ENCODE measurements at places on chromosomes 3 and 15.

- no peak for DNase-seq
Measured at GRCh38 chr15:32889214-32889613, 171.4 kb downstream of the GREM1 start.

GRCh38 chr15:100174904-100175275 is 166.9 kb downstream of the ADAMTS17 start:
- DNase-seq, result no peak

DNA sequence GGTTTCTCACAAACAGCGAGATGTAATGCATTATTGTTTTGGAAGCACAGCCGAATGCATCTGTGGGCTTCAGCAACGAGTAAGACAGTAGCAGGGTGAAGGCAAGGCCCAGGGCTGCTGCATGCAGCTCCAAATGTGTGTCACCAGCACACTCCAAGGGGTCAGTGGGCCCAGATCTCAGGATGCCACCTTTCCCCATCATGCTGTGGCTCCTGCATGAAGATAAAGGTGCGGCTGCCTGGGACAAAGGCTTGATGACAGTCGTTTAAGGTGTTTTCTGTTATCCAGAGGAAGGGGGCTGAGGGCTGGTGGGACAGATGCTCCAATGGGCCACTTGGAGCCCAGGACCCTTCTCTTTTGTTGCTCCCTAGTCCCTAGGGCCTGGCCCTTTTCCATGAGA is 13.2 kb downstream of the C3orf22 start:
- no peak for DNase-seq

DNA sequence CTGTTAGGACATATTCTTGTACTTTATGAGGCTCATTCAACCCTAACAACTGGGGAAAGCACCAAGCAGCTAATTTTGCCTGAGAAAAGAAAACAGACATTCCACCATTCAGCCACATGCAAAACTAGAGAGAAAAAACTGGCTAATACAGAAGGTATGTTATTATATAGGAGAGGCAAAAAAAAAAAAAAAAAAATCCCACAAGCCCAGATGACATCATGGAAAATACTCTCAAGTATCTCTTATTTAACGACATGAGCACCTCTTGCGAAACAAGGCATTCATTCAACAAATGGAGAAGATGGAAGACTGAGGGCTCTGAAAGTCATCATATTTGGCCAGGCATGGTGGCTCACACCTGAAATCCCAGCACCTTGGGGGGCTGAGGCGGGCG is 61.5 kb downstream of the PRICKLE2 start:
- no peak for DNase-seq

- DNase-seq, result no peak
Measured at GRCh38 chr3:143237077-143237627, 117.6 kb downstream of the CHST2 start.

DNA sequence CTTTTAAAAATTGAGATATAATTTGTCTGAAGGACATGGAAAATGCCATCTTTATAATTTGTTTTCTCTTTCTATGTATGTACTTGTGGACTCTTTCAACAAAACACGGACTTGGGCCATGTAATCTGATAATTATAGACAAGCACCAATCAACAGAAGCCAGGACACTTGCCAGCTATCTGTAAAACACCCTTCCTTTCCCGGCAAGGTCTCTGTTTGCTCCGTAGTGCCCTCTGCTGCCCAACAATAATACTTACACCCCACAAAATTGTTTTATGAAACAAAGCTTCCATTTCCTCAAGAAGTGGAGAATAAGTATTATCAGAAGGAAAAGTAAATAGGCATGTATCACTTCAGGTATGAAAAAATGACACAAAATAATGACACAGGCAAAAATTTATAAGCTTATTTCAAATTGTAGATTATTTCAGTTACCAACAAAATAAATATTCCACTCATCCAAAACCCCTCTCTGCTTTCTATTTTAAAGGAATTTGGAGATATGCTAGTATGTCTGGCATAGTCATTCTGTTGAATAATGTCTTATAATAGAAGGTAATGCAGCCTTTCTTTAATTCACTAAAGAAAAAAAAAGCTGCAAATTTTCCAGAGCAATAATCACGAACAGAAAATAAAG is 32.8 kb downstream of the MYH15 start:
- peak; percentile 42 for DNase-seq

DNA sequence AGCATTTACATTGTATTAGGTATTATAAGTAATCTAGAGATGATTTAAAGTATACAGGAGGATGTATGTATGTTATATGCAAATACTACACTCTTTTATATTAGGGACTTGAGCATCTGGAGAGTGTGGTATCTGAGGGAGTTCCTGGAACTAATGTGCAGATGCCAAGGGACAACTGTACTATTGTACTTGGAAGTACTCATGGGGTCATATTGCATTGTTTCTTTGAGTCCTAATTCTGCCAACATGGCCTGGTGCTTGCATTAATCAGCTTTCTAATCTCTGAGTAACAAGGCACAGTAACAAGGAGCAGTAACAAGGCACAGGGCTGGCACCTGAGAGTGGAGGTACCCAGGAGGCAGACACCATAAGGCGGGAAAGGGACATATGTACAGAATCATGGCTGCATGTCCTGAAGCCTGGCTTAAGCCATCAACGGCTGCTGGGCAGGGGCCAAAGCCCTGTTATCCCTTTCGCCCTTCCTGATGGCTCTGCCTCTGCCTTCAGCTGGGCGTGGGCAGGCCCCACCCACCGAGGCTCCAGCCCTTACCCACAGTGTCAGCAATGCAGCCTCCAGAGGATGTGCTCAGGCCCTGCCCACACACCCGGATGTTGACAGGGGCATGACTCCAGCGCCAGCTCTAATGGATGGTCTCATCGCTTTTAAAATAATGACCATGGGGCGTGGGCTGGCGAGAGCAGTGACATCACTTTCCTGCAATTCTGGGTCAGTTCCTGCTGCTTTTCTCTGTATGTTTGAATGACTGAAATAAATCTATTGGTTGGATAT is 22.9 kb downstream of the CEMIP start:
- DNase-seq, result no peak

DNA sequence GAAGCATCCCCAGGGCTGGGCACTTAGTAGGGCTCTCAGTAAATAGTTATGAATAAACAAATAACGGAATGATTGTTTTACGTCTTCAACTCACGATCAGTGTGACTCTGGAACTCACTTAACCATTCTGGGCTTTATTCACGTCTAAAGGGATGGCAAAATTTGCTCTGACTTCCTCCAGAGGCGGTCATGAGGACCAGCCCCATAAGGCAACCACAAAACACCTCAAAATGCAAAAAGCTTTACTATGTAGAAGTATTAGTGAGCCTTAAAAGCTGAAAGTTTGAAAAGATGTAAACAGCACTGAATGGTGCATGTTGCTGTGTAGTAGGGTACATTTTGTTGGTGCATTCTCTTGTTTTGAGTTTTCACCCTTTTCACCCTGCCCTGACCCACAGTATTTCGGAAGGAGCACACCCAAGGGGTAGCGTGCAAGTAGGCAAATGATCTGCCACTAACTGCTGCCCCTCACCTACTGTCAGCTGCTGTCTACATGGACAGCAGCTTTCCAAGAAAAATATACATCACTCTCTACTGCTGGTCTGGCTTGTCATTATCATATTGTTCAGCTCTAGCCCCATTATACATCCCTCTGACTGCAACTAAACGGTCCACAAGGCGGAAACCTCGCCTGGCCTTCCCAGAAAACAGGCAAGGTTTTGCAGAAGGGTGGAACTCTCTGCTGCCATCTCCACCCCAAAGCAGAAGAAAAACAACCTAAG is 308.5 kb upstream of the PROK2 start:
- no peak for DNase-seq

GRCh38 chr3:189655617-189656016 is 24.4 kb downstream of the TP63 start:
- no peak for DNase-seq

GRCh38 chr15:76460871-76461270 is 124.3 kb downstream of the ISL2 start:
- no peak for DNase-seq

DNA sequence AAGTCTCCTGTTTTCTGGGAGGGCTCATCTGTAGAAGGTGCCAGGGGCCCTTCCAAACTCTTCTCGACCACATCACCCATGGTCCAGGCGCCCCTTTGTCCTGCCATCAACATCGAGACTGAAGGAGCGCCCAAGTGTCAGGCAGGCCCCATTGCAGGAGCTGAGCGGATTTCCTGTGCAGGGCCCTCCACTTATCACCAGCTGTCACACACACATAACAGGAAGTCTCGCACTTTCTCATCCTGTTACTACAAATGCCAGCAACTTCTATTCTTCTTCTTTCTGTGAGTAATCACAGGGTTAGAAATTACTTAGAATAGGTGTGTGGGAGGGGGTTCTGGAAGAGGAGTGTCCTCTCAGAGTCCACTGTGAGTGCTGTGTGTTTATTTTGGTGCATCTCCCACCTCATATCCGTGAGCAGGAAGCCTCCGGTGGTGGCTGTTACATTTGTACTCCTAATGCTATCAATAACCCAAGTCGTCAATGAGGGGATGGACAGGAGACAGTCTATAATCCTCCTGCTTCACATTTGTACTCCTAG is at the start of gene KLHL6:
KLHL6 (minus strand) TSS at position 166 of the 541 bp plus-strand sequence; CDS start at position 113, 53 bp downstream.
- no peak for DNase-seq

DNA sequence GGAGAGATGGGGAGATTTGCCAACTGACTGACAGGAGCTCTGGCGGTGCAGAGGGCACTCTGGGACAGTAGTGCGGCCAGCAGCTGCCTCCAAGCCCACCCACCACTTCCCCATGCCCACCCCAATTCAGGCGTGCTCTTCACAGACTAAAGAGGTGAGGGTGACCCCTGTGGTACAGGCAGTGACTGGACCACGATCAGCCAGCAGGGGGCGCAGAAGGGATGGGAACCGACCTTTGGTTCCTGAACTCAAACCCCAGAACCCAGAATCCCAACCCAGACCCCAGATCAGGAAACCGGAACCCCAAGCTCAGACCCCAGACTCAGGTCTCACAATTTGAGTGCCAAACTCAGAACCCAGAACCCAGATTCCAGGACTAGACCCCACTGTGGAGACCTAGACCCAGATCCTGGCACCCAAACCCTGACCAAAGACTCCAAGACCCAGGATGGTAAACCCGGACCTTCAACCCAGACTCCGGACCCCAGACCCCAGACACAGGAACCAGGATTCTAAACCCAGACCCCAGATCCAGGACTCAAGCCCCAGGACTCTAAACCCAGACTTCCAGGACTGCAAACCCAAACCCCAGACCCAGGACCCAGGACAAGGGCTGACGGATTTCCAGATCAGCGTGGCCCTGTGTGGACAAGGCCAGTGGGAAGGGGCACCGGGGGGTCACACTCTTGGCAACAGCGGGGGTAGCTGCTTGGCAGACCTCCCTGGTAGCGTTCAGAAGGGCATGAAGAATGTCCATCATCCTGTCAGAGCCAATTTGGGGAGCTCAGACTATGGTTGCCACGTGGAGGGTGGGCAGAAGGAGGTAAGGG is 3.7 kb upstream of the MYL3 start:
- peak; percentile 18 for DNase-seq

GRCh38 chr3:29605845-29606244 is 325.0 kb downstream of the RBMS3 start:
- no peak for DNase-seq

DNA sequence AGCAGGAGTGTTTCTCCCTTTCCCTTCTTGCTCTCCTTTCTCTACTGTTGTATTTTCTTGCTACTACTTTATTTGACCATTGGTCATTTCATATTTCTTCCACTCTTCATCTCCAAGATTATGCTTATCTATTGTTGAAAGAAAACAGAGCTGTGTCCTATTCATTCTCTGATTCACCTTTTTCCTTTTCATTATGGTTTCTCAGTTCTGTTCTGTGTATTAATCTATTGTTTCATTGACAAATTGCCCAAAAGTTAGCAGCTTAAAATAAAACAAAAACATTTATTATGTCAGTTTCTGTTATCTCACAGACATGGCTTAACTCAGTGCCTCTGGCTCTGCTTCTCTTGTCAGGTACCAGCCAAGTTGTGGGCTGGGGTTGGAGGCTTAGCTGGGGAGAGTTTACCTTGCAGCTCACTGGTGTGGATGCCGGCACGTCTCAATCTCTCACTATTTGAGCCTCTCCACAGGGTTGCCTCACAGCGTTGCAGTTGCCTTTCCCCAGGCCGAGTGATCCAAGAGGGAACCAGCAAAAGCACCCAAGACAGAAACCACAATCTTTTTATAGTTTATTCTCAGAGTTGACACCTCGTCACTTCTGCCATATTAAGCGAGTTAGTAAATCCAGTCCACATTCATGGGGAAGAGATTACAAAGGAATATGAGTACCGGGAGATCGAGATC is 36.9 kb upstream of the FILIP1L start:
- no peak for DNase-seq

GRCh38 chr3:133540896-133541674 is 32.4 kb upstream of the CDV3 start:
- DNase-seq, result no peak

DNA sequence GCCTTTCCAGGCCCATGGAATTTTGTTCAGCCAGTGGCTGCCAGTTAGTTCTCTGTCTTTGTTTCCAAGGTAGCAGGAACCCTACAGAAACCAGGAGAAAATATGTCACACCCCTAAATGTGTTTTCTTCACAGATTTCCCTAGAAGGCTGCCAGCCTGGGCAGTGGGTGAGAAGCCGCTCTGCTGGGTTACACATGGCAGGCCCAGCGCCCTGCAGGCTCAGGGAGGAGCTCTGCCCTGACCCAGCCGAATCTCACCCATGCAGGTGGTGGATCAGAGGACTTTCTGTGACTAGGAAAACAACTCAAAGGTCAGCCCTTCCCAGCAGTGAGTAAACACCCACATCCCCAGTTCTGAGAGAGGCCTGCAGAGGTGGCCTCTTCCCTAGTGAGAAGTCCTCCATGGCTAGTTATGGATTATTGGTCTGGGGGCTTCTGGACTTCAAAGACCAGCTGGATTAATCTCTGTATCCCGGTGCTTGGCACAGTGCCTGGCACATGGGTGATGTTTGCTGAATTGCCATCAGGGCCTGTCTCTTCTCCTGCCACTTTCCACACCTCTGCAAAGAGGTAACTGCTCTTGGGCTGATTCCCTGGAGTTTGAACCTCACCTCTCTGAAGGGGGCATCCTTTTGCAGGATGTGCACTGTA is 34.7 kb upstream of the BDH1 start:
- DNase-seq, result no peak

GRCh38 chr3:177336873-177337450 is 139.7 kb upstream of the TBL1XR1 start:
- no peak for DNase-seq

Data from nucleus accumbens (tissue), 56 donors.